ENCODE measurements at places on chromosomes 5 and 9. TPM values are rescaled to one million over a fixed set of nuclear protein-coding genes. Genes with fewer than 3 reads are reported as not detected.

The NPDC1 gene
- 95.3 TPM for total RNA-seq

The CFAP157 gene
- total RNA-seq, result 0.19 TPM

The CACFD1 gene
- total RNA-seq, result 9.3 TPM

The PLPPR1 gene
- not detected for total RNA-seq

The DMGDH gene
- 5.2 TPM for total RNA-seq

The MSMP gene
- not detected for total RNA-seq

The SLC34A3 gene
- not detected for total RNA-seq

The GPRIN1 gene
- total RNA-seq, result 1.3 TPM

The ANKRD33B gene
- total RNA-seq, result 5.7 TPM

The PCDHA12 gene
- 0.29 TPM for total RNA-seq

The FOXD4L3 gene
- total RNA-seq, result not detected

The ENTR1 gene
- total RNA-seq, result 43.6 TPM

The CDK9 gene
- 105 TPM for total RNA-seq

The TMED7 gene
- total RNA-seq, result 82.8 TPM

The ARHGEF37 gene
- total RNA-seq, result 3.9 TPM

The ZBED3 gene
- total RNA-seq, result 21.6 TPM

The CDKN2B gene
- 68.7 TPM for total RNA-seq

The GABRA1 gene
- total RNA-seq, result not detected

The GCNT4 gene
- total RNA-seq, result 1.00 TPM

The PSD2 gene
- not detected for total RNA-seq

The TAS2R1 gene
- total RNA-seq, result not detected

The LCN10 gene
- total RNA-seq, result 9.2 TPM

The ADRB2 gene
- 25.3 TPM for total RNA-seq

The PAX5 gene
- total RNA-seq, result 0.06 TPM

The SLC27A6 gene
- not detected for total RNA-seq

The NR2F1-AS1 gene
- 23.2 TPM for total RNA-seq

The NCS1 gene
- total RNA-seq, result 11.9 TPM

The FRMD3 gene
- 11.7 TPM for total RNA-seq

All from mesenteric fat pad (tissue), 1 donor.